Fibroblast of lung (primary cell): ENCODE measurements at places on chromosomes 2 and 18.

DNA sequence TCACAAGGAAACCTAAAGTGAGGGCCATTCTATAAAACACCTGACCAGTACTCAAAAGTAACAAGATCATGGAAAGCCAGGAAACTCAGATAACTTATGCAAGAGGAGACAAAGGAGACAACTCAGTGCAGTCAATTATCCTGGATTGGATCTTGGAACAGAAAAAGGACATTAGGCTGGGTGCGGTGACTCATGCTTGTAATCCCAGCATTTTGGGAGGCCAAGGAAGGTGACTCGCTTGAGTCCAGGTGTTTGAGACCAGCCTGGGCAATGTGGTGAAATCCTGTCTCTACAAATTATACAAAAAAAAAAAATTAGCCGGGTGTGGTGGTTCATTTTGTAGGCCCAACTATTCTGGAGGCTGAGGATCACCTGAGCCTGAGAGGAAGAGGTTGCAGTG lies 424.5 kb upstream of the SPRED2 start:
- DNase-seq: no peak

GRCh38 chr18:6017171-6017570 lies 121.8 kb upstream of the TMEM200C start:
- peak; percentile 64 for DNase-seq

GRCh38 chr2:36485521-36485920 lies 112.4 kb downstream of the FEZ2 start:
- DNase-seq: peak; percentile 95

DNA sequence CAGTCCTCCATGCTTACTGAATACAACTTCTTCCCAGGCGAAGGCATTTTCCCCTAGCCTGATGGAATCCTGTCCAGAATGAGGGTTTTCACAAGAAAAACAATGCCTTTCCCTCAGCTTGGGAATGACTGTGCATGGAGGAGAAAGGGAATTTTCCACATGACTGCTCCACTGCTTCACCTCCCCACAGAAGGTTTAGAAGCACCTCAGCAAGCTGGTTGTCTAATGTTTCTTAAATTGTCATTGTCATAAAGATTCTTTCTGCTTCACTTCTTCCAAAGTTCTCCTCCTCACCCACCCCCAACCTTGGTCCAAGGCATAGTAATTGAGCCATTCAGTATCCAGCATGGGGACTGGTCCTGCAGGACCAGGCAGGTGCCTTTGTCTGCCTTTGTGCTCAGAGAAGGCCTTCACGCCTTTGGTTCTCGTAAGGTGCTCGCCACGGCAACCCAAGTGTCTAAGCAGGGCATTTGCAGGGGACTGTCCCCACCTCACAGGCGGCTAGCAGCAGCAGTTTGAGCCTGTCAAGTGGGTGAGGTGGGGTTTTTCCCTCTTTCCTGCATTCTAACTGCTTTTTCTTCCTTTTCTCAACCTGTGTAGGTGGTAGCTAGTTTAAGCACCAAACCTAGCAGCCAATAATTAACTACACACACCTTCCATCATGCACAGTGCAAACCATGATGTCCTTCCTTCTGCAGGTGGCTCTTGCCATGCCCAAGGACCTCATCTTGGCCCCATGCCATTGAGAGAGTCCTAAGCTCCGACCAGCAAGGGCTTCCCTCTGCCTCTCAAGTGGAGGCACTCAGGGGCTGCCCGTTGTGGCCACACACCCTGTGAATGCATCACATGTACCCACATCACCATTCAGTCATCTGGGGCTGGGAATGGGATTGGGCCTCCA lies 65.7 kb upstream of the BCL2L11 start:
- DNase-seq: no peak

- peak; percentile 48 for DNase-seq
Observed at GRCh38 chr2:210586381-210586780, 30.0 kb downstream of the CPS1 start.

DNA sequence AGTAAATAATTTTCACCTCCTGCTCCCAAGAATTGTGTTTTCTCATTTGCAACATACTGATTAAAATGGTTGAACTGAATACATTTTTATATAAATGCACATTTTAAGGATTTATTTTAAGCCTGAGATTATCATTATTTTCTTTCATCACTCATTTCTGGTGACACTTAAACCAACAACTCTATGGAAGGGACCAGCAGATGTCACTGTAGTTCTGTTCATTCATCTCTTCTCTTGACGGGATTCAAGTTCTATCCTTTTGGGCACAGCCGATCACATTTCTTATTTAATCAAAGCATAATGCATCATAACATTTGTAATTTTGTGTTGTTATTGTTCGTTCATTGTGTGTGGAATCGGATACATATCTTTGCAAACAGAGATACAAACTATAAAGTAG lies 417.9 kb downstream of the HRH4 start:
- DNase-seq: peak; percentile 37

- no peak for DNase-seq
Observed at GRCh38 chr2:2775018-2775417, 443.9 kb upstream of the MYT1L start.
